ELF-1 (cell line): ENCODE measurements at places on chromosomes 1 and 21.

DNA sequence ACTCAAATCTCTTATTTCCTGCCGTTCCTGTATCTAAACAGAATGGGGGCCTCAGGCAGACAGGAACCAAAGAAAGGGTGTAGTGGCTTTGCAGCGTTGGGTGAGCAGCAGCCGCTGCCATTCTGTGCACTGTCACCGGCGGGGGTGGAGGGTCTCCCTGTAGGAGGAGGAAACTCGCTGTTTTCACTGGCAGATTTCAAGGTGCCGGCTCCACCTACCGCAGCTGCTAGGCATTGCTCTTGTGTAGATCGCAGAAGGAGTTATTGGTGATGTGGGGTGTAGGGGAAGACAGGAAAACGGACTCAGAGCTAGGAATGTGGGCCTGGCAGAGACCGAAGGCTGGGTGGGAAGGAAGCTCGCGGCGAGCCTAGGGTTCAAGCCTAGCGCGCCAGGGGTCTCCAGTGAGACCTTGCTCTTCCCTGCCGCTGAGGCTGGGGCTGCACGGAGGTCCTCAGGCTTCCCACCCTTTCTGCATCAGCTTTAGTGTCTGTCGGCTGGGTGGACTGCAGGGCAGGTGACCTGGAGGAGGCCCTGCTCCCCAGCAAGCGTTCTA is 20.8 kb downstream of the ATP5PO start:
- DNase-seq: peak; percentile 91

- no peak for DNase-seq
Observed at GRCh38 chr1:38624336-38625039, 235.1 kb downstream of the RRAGC start.

GRCh38 chr1:228752675-228753265 is 17.5 kb downstream of the RHOU start:
- no peak for DNase-seq

DNA sequence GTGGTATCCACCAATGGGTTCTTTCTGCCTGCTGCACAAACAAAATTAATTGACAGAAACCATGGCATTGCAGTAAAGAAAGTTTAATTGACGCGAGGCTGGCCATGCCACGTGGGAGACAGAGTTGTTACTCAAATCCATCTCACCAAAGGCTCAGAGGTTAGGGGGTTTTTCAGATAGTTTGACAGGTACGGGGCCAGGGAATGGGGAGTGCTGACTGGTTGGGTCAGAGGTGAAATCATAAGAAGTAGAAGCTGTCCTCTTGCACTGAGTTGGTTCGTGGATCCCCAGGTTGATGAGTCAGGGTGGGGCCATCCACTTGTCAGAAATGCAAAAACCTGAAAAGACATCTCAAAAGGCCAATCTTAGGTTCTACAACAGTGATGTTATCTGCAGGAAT is 941 bp upstream of the TBCE start:
- no peak for DNase-seq

DNA sequence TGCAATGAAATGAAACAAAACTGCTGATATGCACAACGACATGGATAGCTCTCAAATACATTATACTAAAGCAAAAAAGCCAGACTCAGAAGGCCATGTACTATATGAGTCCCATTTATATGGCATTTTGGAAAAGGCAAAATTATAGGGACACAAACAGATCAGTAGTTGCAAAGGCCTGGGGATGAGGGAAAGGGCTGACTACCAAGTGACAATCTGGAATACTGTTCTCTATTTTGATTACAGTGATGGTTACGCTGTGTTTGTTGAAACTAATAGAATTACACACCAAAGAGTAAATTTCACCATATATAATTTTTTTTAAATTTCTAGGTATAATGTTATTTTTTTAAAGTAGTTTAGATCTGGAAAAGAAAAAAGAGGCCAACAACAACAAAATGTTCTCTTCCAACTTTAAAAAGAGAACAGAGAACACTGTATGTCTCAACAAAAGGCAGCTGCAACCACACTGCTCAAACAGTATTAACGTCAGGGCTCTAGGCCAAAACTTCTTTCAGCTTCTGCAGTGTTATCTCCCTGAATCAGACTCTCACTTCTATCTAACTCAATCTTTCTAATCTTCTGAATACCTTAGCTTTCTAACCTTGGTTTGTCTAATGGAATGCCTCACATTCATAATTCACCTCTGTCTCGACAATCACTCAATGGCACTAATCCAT is 75.8 kb downstream of the FOXJ3 start:
- no peak for DNase-seq

DNA sequence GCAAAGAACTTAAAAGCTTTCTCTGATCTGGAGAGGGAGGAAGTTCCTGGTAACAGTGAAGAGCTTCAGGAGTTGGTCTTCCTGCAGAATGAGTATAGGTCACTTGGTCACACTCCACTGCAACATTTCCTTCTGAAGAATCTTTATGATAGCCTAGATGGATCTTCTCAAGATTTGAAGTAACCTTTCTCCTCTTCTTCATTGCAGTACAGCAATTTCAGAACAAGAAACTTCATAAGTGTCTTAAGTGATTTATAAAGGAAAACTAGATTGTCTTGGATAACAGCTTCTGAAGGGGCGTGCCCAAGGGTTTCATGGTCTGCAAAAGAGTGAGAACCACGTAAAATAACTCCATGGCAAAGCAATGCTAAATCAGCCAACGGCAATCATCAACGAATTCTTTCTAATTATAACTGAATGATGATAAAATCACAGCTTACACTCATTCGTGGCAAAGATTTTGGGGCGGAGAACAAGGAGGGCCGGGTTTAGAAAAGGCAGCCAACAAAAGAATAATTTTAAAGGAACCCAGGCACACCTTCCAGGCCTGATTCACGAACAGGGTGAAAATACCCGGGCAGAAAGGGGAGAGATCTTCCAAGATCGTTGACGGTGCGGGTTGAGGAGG is 53.9 kb upstream of the ASPM start:
- peak; percentile 7 for DNase-seq

DNA sequence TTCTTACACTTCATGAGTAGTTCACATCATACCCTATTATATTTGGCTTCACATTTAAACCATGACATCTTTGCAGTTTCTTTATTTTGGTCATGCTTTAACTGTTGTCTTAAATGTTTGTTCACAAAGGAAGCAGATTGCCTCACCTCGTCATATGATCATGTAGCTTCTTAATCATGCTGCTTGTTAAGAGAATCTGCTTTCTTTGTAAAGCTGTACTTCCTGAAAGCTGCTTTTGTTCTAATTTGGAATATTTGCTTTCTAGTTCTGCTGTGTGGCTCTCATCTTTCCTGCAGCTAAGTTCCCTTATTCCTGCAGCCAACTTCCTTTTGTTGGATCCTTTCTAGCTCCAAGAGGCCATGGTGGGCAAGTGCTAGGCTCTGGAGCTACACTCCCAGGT is 62.9 kb upstream of the SIM2 start:
- DNase-seq: no peak

- DNase-seq: peak; percentile 22
Observed at GRCh38 chr1:90114521-90115141, 119.7 kb downstream of the ZNF326 start.

DNA sequence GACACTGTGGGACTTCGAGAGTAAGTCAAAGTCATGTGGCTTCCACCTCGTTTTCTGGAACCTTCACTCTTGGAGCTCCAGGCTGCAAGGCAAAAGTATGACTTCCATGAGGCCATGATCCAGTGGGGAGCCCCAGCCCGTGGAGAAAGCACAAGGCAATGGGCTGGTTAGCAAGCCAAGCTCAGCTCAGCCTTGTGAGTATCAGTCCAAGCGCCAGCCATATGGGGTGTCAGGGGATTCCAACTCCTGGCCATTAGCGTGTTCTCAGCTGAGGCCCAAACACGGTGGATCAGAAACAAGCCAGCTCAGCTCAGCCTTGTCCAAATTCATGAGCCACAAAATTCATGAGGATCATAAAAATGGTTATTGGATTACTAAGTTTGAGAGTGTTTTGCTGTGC is 261.0 kb downstream of the RHOU start:
- no peak for DNase-seq

DNA sequence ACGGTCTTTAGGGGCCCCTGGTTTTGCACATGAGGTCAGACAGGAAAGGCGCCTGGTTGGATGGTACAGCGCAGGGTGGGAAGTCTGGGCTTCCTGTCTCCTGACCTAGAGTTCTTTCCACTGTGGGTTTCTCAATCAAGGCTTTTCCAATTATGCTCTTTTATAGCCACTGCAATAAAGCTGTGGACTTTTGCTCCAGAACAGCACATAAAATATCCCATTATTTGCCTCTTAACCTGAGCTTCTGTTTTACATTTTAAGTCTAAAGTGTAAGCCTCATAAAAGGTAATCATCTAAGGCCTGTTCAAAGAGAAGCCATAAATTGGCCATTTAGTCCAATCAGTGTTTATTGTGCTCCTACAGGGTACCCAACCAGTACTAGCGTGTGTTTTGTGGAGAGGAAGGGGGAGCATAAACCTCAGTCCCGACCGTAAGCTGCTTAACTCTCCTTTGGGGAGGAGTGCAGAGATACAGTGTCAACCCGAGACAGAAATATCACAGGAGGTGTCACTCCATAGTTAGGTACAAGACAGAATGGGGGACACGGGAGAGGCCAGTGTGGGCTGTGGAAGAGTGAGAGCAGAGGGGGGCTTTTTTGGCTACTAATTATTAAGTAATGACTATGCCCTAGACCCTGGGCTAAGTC is 270.0 kb downstream of the TRABD2B start:
- no peak for DNase-seq

- DNase-seq: no peak
Observed at GRCh38 chr1:153649137-153649862, 9.2 kb upstream of the SNAPIN start.

- no peak for DNase-seq
Observed at GRCh38 chr1:33170351-33171274, 11.2 kb downstream of the TRIM62 start.

DNA sequence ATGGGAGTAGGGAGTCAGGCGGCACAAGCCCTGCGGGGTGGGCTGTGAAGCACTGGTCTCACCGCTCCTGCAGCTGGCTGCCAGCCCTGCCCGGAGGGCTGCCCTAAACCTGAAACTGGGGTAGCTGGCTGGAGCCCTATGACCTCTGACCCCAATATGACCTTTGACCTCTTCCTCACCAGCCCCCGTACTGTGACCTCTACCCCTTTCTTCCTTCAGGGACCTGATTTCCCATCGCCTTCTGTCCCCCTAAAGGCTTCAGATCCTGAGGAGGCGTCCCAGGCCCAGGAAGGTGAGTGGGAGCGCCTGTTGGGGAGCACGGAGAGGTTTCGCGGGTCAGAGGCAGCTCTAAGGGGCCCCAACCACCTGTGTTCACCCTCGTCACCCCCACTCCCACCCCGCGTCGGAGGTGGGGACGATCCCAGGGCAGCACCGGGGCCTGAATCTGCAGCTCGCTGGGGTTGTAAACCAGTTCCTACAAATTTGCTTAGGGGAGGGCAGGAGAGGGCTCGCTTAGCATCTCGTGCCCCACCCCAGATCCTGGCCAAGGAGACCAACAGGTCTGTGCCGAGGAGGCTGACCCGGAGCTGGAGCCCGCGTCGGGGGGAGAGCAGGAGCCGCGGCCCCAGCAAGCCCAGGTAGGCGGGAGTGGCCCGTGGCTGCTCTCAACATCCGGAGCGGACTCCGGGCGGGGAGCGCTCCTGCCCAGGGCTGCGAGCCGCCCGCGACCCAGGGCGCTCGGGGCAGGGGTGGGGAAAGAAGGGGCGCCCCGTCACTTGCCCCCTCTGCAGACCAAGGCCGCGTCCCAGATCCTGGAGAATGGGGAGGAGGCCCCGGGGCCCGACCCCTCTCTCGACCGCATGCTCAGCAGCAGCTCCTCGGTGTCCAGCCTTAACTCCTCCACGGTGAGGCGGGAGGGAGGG is 7.3 kb downstream of the SYTL1 start:
- peak; percentile 83 for DNase-seq

DNA sequence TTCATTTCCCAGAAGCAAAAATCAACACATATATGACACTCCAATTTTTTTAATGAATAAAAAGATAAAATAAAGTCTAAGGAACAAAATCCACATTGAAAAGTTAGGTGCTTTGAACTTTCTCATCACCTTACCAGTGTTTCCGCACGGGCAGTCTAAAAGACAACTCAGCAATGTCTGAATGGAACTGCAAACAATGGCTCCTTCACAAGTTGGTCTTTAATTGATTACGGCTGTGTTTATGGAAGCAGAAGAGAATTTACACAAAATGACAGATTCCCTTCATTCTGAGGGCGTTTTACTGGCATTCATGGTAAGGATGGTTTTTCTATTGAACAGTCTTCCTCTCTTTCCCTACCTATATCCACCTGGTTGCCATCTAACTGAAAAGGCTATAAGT is 65.0 kb upstream of the RNPC3 start:
- no peak for DNase-seq

DNA sequence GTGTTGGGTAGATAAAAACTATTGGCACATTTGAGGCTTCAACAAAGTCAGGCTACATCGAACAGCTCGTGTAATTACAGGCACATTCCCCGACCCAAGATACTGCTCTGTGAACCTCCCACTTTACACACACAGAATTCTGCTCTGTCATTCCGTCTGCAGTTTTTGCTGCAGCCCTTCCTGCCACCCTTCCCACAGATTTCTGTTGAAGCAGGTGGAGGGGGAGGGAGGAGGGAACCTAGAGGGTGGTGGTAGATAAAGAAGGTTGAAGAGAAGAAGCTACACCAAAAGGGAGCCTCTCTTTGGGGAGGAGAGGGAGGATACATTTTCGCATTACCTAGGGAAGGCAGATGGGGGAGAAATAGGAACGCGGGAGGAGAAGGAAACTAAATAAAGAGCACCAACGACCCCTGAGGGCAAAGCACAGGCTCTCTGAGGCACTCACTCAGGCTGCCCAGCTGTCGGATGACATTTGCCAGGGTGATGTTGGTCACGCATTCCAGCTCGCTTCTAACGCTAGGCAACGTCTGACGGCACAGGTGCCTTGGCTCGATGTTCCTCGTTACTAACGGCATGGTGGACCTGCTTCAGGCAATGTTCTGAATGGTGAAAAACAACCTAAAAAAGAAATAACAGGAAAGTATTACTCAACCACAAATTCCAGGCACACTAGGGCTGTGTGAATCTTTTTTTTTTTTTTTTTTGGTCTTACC is 36.0 kb downstream of the GPR3 start:
- peak; percentile 90 for DNase-seq

DNA sequence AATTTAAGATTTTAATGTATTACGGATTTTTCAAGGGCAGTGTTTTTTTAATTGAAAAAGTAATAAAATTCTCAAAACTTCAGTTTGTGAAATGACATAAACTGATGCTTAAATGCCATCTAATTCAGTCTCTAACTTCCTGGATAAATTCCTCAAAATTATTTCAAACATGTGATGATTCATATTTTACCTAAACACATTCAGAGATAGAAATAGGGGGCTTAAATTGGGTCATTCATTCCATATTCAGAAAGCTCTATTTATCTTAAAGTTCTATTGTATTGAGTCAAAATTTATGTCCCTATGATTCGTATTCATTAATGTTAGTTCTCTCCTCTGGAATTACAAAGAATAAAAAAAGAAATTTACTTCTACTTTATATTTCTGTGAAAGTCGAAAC is 713.6 kb upstream of the CHRM3 start:
- DNase-seq: no peak
